ENCODE measurements at places on chromosomes 11 and 22. TPM values are rescaled to one million over a fixed set of nuclear protein-coding genes. Genes with fewer than 3 reads are reported as not detected.

Gene HOATZ
- not detected for total RNA-seq

Gene MS4A7
- not detected for total RNA-seq

Gene IFITM1
- 251 TPM for total RNA-seq

Gene TM7SF2
- total RNA-seq = 20.7 TPM

Gene MIAT
- total RNA-seq = 80.9 TPM

Gene CCDC116
- total RNA-seq = 0.19 TPM

Gene NXPE2
- not detected for total RNA-seq

Gene SUSD2
- total RNA-seq = 1.2 TPM

Gene KIF18A
- total RNA-seq = 1.5 TPM

Gene RIMBP3C
- total RNA-seq = not detected

Gene OR51B4
- not detected for total RNA-seq

Gene CHCHD10
- total RNA-seq = 52.4 TPM

Gene PRAME
- total RNA-seq = not detected

Gene NUCB2
- total RNA-seq = 105 TPM

Gene CASP5
- total RNA-seq = not detected

Gene KDM4D
- total RNA-seq = not detected

Gene CARNS1
- 11.2 TPM for total RNA-seq

Gene C11orf97
- total RNA-seq = not detected

Gene TSGA10IP
- not detected for total RNA-seq

Gene MN1
- total RNA-seq = 0.38 TPM

Measured in CD8-positive, alpha-beta T cell (primary cell).